Fibroblast of pulmonary artery (primary cell): ENCODE measurements at places on chromosomes 5 and 9.

DNA sequence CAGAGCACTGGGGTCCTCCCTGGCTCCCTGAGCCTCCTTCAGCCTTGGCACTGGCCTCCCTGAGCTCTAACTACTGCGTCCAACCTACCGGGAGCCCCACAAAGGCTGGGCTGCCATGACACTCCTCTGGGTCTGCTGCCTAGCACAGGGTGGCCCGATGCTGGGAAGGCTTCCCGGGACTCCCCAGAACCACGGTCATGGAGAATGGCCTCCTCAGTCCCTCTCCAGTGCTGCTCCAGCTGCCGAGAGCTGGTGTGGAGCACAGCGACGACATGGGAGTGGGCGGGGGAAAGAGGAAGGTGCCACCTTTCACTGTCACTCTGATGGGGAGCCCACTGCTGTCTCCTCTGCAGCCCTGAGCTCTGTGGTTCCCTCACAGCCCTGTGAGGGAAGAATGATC lies 61.5 kb upstream of the RNF130 start:
- DNase-seq: no peak

DNA sequence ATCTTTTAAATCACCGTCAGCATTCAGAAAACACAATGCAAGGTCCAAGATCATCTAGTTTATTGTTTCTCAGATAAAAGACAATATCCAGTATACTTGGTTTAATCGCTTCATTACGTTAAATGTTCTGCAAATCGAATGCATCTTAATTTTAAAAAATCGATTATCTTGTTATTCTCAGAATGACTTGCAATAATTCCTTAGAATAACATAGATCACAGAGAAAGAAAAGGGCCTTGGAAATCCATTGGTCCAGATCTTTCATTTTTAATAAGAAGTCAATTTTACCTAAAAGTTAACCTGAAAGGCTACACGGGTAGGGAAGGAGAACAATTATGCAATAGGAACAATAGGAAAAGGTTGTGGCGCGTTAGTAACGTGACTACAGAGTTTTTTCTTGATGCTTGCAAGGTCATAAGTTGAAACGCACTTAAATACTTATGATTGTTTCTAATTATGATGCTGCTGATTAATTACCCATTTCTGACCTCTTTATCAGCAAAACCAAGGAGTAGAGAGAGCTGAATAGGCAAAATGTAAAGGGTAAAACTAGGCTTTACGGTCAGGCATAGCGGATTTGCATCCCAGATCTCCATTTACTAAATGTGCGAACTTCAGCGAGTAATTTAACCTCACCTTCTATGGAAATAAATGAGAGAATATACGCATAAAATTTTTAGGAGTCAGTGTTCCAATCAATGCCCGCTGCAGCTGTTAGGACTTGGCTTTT lies 769 bp upstream of the LYRM7 start:
- peak; percentile 10 for DNase-seq

- peak; percentile 75 for DNase-seq
Measured at GRCh38 chr5:172453206-172453985, 929 bp downstream of the SH3PXD2B start.

DNA sequence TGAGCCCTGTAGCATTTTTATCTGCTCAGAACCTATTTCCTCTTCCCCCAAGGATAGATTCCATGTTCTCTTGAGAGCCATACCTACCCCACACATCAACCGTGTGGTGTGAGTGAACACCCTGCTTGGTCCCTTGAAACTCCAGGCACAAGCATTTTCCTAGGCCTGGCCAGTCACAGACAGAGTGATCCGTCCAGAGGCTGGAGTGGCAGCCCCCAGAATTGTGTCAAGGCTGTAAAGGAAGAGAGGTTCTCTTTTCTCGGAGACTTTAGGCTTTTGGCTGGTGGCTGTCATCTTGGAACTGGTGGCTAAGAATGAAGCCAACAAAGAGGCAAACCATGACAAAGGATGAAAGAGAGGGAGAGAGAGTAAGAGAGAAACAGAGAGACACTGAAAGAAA lies 66.0 kb downstream of the ARHGEF37 start:
- DNase-seq: no peak
